ENCODE measurements at places on chromosomes 1 and 21.

DNA sequence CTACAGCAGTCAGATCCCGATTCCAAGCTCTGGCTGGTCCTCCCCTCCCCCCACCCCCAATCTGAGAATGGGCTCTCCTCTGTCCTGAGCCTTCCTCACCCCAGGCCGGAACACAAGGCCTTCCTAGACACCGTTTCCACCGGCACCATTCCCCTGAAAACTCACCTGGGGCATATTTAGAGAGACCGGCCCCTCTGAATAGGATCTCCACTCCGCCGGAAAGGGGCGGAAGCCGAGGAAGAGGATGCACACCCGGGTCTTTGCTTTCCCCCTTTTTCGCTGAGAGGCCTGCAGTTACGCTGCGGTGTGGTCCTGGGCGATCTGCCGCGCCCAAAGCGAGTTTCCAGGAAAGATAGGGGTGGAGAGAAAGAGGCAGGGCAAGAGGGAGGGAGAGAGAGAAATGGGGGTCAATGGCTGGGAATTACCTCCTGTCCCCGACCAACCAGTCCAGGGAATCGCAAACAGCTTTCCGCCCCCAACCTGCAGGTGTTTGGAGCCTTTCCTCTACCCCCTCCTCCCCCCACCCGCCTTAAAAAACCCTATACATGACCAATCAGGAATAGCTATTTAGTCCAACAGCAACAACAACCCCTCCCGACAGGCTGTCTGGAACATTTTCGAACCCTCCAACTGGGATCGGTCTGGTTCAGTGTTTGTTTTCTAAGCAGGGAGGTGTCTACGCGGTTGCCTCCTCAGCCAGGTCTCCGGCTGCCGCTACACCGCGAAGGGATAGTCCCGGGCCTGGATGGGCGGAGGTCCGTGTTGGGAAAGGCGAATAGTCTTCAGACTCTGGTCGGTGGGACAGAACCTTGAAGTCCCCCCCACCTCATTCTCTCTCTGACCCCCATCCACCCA, 2.8 kb downstream of the TAL1 start:
- no peak for DNase-seq

GRCh38 chr1:117001254-117001927, at the start of gene CD101:
Gene CD101, plus strand, starts transcription at chr1:117001760. Its CDS starts 58 bp downstream, at chr1:117001818.
- no peak for DNase-seq

DNA sequence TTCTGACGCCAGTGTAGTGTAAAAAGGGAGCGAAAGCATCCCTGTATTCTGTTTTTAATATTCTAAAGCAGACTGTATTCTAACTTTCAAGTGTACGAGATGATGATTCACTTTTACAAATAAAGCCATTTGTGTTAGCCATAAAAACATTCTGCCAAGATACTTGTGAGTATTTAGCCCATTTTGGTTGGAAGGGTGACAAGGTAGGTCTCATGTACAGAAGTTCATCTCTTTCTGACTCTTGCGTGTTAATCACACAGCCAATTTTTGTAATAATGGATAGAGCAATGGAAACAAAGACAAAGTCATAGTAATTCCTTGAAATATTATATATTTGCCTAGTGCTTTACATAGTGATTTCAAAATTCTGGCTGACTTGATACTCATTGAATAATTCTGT, 125.3 kb upstream of the GREM2 start:
- DNase-seq, result no peak

GRCh38 chr1:33328817-33329216, 7.9 kb upstream of the A3GALT2 start:
- DNase-seq, result no peak

- DNase-seq, result no peak
These were observed 202.3 kb upstream of the GALNT2 start for GRCh38 chr1:229864686-229865230.

- no peak for DNase-seq
These were observed 131.2 kb downstream of the RHOU start for GRCh38 chr1:228866468-228866867.

GRCh38 chr1:59316497-59317128, 19.7 kb downstream of the FGGY start:
- no peak for DNase-seq

DNA sequence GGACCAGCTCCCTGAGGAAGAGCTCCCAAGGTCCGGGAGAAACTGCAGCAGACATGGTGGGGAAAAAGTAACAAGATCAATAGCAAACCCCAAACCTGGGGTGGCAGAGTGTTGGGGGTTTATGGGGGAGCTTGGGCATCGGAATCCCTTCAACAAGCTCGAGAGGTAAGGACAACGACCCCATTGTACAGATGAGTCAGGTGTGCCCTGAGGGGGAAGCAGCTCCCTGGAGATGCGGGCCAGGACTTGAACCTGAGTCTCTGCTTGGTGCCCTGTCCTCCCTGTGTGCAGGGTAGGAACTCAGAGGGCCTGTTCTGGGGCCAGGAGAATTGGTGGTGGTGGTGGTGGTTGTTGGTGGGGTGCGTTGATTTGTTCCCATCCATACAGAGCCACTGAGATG, 125.4 kb downstream of the PTPRU start:
- DNase-seq, result no peak

DNA sequence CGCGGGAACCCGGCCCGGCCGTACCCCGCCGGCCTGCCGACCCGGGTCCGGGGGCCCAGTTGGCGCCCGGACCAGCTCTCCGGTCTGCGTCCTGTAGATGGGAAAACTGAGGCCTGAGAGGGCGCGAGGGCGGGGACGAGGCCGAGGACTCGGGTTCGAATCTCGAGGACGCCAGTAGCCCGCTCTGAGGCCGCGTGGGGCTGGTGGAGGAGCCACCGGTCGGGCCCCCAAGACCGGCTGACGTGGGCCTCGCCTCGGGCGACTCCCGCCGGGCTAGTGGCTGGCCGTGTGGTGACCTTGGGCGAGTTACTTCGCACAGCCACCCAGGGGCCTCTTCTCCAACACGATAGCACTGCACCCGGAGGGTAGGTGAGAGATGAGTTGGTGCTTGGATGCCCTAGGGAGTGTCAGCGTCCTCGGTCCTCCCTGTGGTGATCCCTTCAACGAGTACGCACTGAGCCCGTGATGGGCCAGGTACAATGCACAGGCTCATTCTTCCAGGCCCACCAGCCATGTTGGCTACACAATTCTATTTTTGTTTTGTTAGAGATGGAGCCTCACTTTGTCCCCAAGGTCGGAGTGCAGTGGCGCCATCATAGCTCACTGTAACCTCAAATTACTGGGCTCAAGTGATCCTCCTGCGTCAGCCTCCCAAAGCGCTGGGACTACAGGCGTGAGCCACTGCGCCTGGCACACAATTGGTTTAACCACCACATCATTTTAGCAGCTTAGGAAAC, 404 bp upstream of the SCMH1 start:
- no peak for DNase-seq

- DNase-seq, result peak; percentile 13
These were observed 210.1 kb upstream of the C1orf87 start for GRCh38 chr1:60283690-60284089.

Data from bronchial epithelial cell (primary cell).